ENCODE measurements at places on chromosomes 6 and 20. TPM values are rescaled to one million over a fixed set of nuclear protein-coding genes. Genes with fewer than 3 reads are reported as not detected.

DNA sequence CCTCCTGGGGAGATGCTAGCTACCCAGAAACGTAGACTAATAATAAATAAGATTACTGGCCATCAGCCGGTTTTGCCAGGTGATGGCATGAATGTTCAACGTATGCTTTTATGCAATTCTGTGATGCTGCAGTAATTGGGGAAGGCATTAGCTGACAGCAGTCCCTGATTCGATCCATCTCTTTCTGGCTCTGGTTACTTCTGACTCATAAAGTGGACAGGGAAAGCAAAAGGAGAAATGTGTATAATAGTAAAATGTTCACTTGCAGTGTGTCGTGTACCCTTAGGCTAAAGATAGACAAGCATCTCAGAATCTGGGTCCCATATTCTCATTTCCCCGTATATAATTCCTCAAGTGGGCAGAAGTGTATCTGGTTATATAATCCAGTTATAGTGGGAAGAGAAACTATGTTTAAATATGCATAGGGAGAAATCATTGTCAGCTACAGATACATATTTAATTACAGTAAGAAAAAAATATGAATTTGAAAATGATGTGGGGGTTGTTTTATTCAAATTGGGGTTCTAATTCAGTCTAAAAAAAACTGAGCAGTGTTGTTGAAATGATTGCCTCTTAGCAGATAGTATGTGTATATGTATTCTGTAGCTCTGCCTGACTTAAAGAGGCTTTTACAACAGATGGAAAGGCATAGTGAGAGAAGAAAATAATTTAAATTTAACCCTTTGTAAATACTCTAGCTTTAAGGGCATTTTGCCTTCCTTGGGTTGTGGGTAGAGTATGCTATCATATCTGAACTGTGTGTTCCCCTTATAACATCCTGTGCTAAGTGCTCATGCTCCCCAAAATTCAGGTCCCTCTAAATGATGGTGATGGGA lies 40.6 kb downstream of the DOK5 start:
- no peak for DNase-seq

GRCh38 chr6:27662769-27663168 lies 189.9 kb upstream of the ZNF184 start:
- DNase-seq, result no peak

GRCh38 chr20:5222919-5223634 lies 93.7 kb downstream of the PROKR2 start:
- peak; percentile 77 for DNase-seq

DNA sequence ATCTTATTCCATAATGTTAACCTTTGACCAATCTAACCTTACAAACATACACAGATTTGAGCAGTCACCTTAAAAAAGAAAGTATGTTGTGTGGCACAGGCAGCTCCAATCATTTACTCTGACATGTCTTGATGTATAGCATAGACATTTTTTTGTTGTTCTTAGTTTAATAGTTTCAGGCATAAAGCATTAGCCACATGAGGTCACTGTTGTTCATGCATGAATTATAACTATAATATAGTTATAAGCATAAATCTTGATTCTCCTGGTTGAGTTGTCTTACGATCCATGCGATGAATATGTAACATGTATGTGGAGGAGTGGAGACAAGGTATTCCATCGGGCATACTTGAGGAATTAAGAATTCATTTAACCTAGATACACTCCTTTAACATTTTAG lies 26.1 kb upstream of the NKAIN2 start:
- no peak for DNase-seq

DNA sequence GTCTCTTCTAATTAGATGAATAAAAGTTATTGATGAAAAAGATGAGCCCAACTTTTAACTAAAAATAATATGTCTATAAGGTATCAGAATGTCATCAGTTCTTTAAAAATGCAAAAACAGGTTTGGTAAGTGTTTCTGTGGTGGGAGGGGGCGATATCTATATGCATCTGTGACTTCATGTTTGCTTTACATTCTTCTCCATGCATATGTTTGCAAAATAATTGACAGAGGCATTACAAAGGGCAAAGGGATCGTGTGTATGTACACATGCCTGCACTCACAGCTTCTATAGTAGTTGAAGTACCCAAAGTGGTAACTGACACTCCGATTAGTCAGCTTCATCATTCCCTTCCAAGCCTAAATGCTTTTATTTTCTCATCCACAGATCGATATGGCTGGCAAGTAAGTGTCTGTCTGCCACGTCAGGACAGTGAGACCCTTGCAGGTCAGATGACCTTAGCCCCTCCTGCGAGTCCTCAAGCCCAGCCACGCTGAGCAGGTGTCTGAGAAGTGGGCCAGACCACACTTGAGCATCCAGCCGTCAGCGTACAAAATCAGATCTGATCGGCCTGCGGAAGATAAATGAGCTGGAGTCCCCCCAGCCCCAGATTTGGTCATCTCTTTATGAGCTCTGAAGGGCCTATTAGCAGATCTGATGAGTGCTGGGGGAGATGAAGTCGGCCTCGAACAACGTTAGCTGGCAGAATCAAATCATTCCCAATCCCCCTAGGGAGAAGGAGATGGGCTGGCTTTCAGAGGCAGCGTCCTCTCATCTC lies 369.1 kb downstream of the MAFB start:
- DNase-seq, result no peak

DNA sequence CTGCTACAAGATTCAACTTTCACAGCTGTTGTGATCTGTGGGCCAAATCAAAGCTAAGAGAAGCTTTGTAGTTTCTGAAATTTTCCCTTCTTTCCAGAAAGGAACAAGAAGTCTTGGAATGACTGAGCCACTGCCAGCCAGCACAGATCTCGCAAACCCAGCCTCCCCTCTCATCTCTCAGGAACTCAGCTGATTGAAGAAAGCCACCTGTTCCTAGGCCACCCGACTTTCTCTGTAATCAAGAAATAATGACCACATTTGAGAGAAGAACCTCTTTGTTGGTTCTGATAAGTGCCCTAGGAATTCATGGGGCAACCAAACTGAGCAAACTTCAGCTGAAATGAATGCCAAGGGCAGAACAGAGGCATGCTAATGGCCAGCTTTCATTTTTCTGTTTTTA lies 61.7 kb downstream of the HDGFL1 start:
- no peak for DNase-seq

DNA sequence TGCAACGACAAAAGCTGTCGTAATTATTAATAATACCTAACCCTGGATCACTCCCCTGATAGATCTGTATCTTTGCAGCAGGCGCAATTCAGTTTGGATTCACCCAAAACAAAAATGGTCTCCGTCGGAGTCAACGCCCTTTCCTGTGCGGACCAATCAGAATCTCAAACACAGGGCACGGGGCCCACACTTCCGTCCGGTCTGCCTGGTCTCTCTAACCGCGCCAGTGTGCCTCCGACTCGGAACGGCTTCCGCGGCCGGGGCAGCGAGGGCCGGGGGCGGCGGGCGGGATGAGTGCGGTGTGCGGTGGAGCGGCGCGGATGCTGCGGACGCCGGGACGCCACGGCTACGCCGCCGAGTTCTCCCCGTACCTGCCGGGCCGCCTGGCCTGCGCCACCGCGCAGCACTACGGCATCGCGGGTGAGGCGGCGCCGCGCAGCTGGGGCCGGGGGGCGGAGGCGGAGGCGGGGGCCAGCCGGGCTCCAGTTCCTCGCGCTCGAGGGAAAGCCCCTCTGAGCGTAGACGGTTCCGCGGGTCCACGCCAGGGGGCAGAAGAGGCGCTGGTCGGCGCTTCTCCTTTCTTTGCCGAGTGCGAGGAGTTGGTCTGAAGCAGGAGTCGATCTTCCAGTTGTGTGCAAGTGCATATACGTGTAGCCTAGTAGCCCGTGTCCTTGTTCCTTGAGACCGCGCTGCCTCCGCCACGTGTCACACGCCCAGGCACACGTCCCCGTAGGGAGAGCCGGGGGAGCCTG lies at the start of gene PEX7:
TSS of gene PEX7 (plus strand) at position 217 of the 752 bp plus-strand sequence. CDS start at position 291, 74 bp downstream.
- peak; percentile 94 for DNase-seq

DNA sequence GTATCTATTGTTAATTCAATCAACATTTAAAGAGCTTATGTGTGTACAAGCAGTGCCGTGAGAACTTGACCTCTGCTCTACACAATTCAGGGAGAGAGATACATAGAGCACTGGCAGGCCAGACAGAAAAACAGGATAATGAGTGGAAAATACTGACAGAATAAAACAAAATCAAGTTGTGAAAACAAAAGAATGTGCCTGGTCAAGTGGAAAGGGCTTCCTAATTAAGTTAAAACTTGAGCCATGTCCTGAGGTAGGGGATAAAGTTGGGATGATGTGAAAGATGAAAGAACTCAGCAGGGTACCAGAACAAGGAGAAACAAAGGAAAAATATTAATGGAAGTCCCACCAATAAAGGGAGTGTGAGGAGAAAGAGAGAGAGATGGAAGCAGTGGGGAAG lies 672.8 kb downstream of the GRIK2 start:
- no peak for DNase-seq

HLA-DQA2 gene
- not detected for total RNA-seq

NRSN1 gene
- not detected for total RNA-seq

All from dermis blood vessel endothelial cell (primary cell).